ENCODE measurements at places on chromosomes 6 and 20.

DNA sequence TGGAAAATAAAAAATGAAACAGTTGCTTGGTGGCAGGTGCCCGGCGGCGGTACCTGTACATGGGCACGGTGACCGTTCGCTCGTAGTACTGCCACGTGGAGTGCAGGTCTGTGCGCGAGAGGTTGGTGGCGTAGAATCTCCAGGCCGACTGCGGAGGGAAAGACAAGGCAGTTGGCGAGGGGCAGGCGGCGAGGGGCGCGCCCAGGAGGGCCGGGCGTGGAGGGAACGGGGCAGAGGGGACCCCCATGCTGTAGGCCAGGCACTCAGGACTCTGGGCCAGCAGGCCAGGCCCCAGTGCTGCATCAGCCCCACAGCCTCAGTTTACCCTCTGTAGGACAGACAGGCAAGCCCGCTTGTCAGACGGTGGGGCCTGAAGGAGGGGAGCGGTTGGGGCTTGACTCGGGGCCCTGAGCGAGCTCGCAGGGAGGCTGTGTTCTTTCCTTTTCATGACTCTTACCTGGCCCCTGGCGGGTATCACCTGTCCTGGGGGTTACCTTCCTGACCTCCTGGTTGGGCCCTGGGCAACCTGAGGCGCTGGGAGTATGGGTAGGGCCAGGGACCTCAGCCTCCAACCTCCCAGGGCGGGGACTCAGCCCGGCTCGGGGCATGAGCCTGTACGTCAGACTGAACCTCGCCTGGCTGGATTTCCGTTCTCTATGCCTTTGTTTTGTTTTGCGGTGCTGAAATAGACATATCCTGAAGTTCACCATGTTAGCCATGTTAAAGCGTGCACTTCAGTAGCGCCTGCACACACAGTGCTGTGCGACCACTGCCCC is 38.5 kb downstream of the KCNQ2 start:
- ATAC-seq, result no peak

- ATAC-seq, result no peak
These were observed 57.7 kb upstream of the CDKAL1 start for GRCh38 chr6:20476501-20477043.

GRCh38 chr20:62087227-62087626 is 21.5 kb upstream of the TAF4 start:
- no peak for ATAC-seq

DNA sequence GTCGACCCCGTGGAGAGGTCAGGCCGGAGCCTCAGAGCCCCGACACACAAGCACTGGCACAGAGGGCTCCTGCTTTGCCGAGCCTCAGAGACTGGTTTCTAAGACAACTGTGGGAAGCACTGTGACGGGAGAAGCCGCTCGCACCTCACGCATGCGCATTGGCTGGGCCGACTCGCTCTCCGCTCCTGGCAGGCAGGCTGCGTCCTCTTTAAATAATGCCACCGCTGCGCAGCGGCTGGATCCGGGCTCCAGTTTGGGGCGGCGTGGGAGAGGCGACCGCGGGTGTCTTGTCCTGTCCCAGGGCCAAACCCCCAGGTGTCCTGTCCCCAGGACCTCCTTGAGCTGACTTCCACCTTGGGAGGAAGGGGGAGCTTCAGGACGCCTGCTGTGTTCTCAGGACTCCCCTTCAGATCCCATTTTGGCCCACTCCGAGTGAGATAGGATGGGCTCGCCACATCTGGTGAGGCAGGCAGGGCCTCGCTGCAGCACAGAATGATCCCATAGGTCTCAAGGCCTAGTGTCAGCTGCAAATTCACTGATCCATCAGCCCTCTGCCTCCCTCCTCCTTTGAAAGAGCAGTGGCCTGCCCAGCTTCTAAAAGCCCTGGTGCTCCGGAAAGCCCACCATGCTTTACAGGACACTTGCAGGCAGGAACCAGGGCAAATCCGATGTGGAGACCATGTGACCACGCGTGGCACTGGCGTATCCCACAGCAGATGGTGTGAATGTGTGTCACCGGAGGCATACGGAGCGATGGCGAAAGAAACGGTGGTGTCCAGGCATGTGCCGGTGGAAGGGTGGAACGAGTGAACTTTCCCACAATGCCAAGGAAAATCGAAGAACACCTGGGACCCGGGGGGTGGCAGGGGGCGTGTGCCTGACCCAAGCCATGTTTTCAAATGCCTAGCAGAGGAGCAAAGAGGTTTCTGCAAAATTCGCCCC is 169.3 kb upstream of the ZNF337 start:
- ATAC-seq, result no peak

- ATAC-seq, result no peak
These were observed 102.2 kb downstream of the UNC5CL start for GRCh38 chr6:40936818-40937251.

- no peak for ATAC-seq
These were observed 754.1 kb downstream of the QKI start for GRCh38 chr6:164168595-164168994.

DNA sequence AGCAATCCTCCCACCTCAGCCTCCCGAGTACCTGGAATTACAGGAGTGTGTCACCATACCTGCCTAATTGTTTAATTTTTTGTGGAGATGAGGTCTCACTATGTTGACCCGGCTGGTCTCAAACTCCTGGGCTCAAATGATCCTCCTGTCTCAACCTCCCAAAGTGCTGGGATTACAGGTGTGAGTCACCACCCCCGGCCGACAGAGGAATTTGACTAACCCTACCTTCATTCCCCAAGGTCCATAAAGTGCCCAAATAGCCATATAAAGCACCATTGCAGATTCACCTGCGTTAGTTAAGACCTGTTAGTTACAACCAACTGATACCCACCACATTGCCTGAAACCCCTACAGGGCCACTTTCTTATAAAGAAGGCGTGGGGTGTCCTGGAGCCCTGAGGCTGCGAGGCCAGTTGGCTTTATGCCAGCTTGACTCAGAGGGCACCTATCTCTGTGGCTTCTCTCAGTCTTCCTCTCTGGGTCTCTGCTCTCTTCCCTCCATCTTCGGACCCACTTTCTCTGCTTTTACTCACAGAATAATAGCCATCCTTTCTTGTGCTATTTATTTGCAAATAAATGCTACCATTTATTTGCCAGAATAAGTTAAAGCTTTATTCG is 65.6 kb downstream of the SLC2A10 start:
- no peak for ATAC-seq

DNA sequence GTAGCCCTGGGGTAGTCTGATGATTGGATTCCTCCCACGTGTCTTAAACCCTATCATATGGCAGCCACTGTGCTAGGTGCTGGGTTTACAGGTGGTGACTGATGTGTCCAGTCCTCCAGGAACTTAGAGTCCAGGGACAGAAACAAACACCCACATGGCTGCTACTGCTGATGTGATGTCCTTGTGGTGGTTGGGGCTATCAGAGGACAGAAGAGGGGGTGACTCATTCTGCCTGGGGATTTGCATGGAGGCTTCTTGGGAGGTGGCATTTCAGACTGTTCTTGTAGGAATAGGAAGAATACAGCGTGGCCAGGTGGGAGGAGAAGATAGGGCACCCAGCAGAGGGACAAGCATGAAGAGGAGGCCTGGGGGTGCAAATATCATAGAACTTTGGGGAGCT is 9.8 kb downstream of the RAET1G start:
- ATAC-seq, result no peak

GRCh38 chr6:92840246-92840930 is 579.0 kb downstream of the EPHA7 start:
- no peak for ATAC-seq

GRCh38 chr6:111995404-111995803 is 58.5 kb upstream of the CCN6 start:
- no peak for ATAC-seq

GRCh38 chr6:76592566-76592965 is 520.1 kb upstream of the IMPG1 start:
- ATAC-seq, result no peak

DNA sequence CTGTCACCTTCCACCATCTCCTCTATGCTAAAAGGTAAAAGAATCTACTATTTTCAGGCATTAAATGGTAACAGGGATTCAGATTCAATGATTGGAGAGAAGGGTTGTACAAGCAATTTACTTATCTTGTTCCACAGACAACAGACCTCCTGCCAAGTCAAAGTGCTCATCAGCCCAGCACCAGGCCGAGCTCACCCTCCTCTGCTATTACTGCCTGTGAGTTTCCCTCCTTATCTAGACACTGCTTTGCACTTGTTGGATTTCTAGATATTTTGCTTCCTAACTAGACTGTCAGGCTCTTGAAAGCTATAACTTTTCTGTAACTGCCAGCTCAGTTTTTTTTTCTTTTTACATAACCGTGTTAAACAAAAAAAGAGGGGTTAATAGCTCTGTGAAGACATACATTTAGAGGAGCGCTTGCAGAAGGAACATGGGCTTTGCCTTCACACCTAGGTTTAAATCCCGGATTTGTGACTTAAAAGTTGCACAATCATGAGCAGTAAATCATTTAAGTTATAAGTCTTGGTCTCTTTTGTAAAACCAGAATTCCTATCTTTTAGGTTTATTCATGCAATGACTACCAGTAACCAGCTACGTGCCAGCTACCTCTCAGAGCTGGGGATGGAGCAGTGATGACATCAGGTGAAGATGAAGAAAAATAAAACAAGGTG is 1.1 kb upstream of the FAM162B start:
- no peak for ATAC-seq

DNA sequence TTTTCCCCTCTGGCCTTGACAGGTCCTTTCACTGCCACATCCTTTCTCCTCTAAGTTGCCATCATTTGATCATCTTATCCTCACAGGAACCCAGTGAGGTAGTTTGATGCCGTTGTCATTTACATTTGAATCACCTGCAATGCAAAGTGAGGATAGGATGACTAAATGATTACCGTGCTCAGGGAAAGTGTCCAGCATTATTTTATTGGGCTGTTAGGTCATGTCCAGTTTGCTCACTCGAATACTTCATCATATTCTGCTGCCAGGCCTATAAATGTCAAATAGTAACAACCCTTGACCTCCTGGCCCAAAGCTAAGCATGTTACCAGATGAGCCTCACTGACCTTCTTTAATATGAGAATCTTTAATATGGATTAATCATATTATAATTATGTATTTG is 1068.7 kb upstream of the FLRT3 start:
- ATAC-seq, result no peak

- ATAC-seq, result no peak
These were observed 65.2 kb downstream of the PRL start for GRCh38 chr6:22231616-22232015.

DNA sequence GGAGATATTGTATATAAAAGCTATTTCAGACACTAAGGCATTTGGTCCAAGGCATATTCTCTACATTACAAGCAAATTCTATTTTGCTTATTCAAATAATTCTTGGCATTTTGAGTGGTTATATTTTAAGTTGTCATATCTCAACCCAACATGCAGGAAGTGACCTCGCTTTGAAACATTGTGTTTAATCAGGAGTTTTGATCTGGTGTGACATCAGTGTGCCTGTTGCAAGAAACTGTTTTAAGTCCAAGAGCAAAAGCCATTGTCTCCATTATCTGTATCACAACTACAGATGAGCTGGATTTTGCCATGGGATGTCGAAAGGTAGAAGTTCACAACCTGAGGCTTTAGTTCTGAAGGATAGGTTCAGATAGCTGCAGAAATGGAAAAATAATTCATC is 509.9 kb upstream of the ID4 start:
- ATAC-seq, result no peak

DNA sequence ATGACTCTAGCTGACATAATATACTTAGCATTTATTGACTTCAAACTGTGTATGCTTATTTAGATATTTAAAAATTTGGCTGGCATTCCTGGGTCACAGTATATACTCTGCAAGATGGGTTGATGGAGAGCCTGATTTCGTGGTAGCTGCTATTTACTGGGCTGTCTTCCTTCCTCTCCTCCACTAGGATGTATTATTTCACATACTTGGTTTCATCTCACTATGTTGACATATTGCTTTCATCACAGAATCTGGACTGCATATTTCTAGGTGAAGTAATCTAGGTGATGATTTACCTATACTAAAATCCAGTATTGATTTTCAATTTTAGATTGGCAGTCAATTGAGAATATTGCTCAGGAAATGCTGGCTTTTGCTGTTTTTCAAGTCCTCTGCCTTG is 15.7 kb downstream of the AFDN start:
- no peak for ATAC-seq

DNA sequence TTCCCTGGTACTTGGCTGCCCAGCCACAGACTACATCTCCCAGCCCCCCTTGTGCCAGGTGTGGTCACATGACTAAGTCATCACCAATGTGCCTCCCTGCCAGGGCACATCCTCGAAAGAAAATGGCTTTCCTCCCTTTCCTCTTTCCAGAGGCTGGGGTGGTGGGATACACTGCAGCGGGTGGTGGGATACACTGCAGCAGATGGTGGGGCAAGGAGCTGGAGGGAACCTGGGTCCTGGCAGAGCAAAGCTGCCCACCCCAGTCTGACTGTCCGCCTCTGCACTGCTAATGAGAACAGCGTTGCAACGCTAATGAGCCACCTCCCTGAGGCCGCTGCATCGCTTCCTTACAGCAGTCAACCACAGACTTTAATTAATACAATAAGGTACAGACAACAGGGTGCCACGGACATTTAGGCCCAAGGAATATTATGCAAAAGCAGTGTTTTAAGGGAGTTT is 125.3 kb downstream of the PREX1 start:
- no peak for ATAC-seq

- ATAC-seq, result no peak
These were observed 62.6 kb upstream of the SIRPA start for GRCh38 chr20:1832634-1833033.

- no peak for ATAC-seq
These were observed 991.9 kb downstream of the EPHA7 start for GRCh38 chr6:92427453-92427852.

- no peak for ATAC-seq
These were observed 109.7 kb downstream of the RCAN2 start for GRCh38 chr6:46381579-46381978.

DNA sequence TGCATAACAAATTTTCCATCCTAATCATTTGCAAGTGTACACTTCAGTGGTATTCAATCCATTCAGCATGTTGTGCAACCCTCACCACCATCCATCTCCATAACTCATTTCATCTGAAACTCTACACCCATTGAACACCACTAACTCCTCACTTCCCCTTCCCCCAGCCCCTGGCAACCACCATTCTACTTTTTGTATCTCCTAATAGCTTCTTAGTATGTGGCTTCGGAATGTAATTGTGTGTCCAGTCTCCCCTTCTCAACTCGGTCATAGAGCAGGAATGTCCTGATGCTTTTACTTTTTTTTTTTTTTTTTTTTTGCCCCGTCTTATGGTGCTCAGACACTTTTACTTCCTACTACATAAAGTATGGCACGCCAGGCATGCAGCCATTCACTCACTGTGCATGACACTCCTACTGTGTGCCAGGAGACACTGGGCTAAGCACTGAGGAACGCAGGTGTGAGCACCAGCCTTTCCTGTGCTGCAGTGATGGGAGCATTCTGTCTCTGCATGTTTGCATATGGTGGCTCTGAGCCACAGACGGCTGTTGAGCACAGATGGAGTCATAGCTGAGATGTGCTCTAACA is 15.3 kb downstream of the HCK start:
- ATAC-seq, result peak; percentile 54

DNA sequence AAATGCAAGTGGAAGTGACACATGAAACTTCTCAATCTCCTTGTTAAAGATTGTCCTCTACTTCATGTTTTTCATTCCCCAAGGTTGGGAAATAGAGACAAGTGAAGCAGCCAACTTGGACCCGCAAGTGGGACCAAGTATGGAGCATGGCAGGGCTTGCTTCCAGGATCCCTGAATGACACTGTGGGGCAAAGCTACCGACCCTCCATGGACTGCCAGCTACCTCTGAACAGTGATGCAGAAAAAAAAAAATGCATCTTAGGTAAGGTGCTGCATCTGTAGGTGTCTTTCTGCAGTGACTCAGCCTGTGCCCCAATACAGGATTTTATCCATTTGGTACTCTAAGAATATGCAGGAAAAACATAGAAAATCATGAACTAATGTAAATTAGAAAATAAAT is 119.1 kb upstream of the ENPP5 start:
- ATAC-seq, result no peak

Data from stimulated activated memory B cell treated with anti-CD40 and anti-IgM and Interleukin-4, amounts not matched to agents 10 μg/mL and 1 μg/mL and 100 μg/mL, for 72 hours (primary cell).